ENCODE measurements at places on chromosomes 12 and 14.

DNA sequence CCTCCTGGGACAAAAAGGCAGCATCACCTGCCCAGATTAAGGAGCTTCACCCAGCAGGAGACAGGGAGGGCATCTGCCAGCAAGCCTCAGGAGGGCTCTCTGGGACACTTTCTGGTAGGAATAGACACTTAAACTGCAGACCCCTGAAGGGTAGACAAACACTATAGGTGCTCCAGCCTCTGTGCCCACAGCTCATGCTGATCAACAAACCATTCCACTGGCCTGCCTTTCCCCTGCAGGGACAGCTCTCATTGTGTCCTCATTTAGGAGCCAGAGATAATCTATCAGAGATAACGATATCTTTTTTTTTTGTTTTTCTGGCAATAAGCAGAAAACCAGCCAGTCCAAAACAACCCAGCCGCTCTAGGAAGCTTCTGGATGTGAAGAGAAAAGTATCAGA lies 251.8 kb upstream of the CCDC196 start:
- DNase-seq = no peak

GRCh38 chr12:119149270-119149669 lies 29.5 kb upstream of the HSPB8 start:
- DNase-seq = no peak

- no peak for DNase-seq
Observed at GRCh38 chr12:131559517-131560516, 151.1 kb upstream of the SFSWAP start.

DNA sequence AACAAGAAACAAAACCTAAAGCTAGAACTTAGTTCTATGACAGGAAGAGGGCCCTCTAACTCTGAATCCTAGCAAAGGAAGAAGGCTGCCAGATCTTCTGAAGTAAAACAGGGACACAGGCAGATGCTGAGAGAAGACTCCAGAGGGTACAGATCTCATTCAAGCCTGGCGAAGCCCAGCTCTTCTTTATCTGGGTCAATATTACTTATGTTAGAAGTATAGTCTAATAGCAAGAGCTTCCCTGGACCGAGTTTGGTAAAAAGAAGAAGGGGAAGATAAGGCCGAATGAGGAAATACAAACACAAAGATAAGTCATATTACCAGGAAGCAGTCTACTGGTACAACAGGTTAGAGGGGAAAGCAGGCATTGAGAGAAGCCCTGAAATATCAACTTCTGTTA lies 79.9 kb upstream of the CCDC91 start:
- DNase-seq = no peak

GRCh38 chr12:3124917-3125316 lies 47.7 kb downstream of the TSPAN9 start:
- no peak for DNase-seq

GRCh38 chr14:69827560-69827959 lies 30.5 kb upstream of the SLC10A1 start:
- no peak for DNase-seq

GRCh38 chr12:264269-264668 lies 1.6 kb upstream of the SLC6A13 start:
- DNase-seq = no peak

GRCh38 chr12:45338272-45338671 lies 122.4 kb downstream of the ANO6 start:
- no peak for DNase-seq

- DNase-seq = no peak
Observed at GRCh38 chr12:111636209-111636945, 37.3 kb upstream of the ATXN2 start.

DNA sequence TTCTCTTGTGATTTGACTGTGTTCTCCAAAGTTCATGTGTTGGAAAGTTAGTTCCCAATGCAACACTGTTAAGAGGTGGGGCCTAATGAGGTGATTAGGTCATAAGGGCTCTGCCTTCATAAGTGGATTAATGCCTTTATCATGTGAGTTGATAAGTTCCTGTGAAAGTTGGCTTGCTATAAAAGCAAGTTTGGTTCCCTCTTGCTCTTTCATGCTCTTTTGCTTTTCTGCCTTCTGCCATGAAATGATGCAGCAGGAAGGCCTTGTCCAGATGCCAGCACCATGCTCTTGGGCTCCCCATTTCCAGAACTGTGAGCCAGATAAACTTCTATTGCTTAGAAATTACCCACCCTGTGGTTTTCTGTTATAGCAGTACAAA lies 41.9 kb downstream of the SLC16A7 start:
- DNase-seq = no peak

GRCh38 chr12:123897221-123897620 lies 75.4 kb downstream of the CCDC92 start:
- no peak for DNase-seq

DNA sequence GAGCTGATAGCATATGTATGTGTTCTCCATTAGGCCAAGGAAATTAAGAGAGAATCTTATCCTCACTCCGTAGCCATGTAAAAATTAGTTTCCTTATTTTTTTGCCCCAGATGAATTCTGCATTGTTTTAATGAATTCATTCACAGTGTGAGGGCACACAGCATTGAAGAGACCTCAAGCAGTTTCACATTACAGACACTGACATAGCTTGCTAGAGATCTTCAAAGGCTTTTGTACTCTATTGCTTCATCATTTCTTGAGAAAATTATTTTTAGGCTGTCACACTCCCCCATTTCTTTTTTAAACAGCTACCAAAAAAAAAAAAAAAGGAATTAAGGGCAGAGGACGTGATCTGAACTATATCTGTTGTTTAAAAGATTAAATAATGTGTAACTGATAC lies 251.1 kb downstream of the BCAT1 start:
- DNase-seq = no peak

DNA sequence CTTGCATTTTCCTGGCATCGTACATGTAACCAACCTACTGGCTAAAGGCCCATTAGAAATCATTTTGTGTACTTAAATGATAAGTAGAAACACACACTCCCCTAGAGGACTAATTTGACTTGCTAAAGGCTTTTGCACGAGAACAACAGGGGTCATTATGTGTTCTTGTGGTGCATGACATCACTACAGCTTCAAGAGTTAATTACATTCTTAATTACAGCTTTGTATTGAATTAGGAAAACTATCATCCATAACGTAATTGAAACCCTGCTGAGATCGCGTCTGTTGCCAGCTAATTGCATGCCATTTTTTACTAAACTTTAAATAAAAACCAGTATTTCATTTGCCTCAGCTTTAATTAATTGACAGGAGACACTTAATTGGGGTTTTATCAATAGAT lies 51.4 kb downstream of the TMEM132C start:
- no peak for DNase-seq

- no peak for DNase-seq
Observed at GRCh38 chr12:114636723-114637480, 47.1 kb downstream of the TBX3 start.

GRCh38 chr12:31843398-31844095 lies 114.7 kb upstream of the AMN1 start:
- DNase-seq = no peak

DNA sequence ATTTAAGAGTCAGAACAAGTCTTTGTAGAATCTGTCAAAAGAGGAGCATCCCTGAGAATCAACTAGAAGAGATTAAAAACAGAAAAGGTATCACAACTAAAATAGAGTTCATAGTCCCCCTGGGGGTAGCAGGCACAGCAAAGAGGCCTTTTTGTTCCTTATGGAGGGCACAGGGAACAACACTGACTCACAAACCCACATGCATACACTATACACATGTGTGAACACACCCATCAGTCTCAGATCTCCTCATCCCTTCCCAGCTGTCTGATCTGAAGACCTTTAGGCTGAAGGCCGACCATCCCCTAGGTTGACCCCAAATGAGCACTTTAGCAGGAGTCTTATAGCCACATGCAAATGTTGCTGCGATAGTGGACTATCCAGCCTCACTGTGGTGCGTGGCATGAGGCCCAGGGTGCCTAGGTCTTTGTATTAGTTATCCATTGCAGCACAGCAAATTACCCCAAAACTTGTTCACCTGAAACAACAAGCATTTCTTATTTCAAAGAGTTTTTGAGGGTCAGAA lies 236.7 kb upstream of the EGLN3 start:
- DNase-seq = no peak

DNA sequence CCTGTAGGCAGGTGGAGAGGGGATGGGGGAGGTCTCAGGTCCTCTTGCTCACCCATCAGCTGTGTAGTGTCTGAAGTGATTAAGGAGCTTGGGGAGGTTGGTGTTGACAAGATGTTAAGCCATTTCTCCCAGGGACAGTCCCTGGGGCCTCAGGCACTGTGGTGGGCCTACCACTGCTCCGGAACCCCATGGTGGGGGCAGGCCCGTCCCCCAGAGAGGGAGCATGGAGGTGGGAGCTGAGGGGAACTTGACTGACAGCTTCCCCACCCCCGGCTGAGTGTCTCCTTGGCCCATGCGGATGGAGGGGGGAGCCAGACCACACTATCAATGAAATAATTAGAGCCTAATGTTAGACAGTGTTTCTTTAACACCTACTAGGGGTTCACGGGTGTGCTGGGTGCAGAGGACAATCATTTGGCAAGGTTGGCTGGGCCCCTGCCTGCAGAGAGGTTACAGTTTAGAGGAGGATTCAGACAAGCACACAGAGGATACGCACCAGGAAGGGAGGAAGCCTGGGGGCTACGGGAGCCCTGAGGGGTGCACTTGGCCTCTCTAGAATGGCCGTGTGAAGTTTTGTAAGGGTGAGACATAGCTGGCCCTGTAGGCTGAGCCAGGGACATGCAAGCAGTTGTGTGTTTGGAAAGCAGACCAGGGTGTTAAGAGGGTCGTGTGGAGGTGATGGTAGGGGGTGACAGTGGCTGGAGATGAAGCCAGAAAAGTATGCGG lies 19.3 kb upstream of the KRT80 start:
- no peak for DNase-seq

- no peak for DNase-seq
Observed at GRCh38 chr14:55425091-55425490, 13.5 kb upstream of the ATG14 start.

DNA sequence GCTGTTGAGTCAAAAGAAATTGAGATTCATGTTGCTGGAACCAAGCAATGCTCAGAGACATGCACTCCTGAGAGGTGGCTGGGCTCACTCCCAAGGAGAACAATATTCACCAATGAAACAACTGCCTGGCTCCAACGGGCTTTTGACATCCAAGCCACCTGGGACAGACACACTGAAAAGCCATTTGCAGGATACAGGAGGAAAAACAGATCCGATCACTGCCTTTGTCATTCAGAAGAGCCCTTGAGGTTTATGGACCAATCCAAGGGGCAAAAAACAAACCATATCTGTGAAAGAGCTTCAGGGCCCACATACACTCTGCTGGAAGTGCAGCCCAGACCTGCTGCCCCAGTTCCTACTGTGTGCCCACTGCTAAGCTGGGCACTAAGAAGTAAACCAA lies 277.5 kb downstream of the NUAK1 start:
- DNase-seq = no peak

DNA sequence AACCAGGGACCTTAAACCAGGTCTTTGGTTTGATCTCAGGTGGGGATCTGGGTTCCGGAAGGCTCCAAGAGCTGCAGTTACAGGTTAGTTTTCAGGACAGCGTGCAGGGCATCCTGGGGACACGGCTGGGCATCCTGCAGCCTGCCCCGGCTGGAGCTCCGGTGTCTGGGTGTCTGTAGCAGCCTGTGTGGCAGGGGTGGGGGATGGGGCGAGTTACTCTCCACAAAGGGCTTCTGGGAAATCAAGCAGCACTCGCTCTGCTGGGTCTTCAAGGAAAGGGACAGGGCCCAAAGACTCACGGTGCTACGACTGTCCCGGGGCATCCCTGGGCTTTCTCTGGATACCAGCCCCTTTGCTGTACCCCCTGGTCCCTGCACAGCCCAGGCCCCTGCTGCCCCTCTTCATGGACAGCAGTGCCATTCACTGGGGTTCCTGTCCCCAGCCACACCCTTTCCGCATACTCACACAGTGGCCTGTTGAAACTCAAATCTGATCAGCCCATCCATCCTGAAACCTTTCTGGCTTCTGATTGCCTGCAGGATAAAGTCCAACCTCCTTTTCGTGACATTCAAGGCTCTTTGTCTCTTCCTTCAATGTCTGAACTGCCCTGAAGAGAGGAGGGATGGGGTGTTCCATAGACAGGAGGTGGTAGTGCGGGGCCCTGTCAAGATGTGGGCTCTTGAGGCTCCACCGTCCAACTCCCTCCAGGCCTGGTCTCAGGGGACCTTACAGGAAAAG lies 22.2 kb upstream of the PPP1R13B start:
- DNase-seq = no peak

- DNase-seq = no peak
Observed at GRCh38 chr14:55671641-55672040, 91.6 kb downstream of the KTN1 start.

- no peak for DNase-seq
Observed at GRCh38 chr14:38646391-38646790, 390.5 kb upstream of the CLEC14A start.

- no peak for DNase-seq
Observed at GRCh38 chr12:49079793-49080192, 10.0 kb upstream of the RHEBL1 start.

DNA sequence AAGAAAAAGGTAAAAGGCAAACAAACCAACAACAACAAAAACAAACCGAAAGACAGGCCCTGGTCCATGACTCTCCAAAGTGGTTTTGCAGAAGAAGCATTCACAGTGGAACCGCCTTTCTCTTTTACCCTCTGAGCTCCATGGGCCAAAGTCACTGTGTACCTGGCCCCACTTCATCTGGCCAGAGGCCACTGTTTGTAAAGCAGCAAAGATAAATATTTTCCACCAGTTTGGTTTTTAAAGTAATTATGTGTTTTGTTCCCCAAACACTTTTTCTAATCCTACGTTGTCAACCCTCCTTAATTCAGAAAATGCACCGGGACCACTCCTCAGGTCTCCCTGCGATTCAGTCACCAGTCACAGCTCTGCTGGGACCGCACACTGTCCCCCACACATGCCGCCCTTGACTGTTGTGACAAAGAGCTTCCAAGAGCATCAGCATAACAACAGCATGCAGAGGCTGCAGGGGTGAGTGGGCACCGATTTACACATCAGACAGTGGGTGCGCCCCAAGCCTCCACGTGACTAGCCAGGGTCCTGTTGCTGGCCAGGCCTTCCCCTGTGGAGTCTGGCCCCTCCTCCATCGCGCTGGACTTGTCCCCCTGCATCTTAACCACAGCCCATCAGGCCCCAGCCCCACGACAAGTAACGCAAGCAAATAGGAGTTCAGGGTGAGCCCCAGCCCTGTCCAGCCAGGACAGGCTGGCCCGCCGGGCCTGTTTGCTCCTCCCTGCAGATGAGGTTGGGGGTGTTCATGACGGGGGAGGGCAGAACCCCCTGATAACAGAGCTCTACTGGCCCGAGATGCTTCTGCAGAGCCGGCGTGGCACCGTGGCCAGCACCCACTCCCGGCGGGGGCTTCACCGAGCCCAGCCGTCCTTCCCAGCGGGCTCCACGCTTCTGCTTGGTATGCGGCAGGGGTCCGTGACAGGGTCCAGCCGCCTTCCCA lies 65.2 kb upstream of the DIO3 start:
- no peak for DNase-seq
